CD8-positive, alpha-beta memory T cell (primary cell): ENCODE measurements at places on chromosomes 5 and 9.

GRCh38 chr5:64612344-64612961 is 77.8 kb upstream of the SHISAL2B start:
- no peak for DNase-seq

DNA sequence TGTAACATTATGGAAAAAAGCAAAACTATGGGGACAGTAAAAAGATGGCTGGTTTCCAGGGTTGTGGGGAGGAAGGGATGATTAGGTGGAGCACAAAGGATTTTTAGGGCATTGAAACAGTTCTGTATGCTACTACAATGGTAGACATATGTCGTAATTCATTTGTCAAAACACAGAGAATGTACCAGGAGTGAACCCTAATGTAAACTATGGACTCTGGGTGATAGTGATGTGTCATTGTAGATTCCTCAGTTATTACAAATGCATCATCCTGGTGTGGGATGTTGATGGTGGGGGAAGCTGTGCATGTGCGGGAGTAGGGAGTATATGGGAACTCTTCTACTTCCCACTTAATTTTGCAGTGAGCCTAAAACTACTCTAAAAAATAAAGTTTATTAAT is 135.0 kb upstream of the GABRP start:
- no peak for DNase-seq

GRCh38 chr5:33557605-33558004 is 116.8 kb downstream of the TARS1 start:
- DNase-seq = no peak

- no peak for DNase-seq
Observed at GRCh38 chr5:157381746-157382145, 78.3 kb upstream of the NIPAL4 start.

- no peak for DNase-seq
Observed at GRCh38 chr5:73911761-73912393, 285.9 kb downstream of the ARHGEF28 start.

DNA sequence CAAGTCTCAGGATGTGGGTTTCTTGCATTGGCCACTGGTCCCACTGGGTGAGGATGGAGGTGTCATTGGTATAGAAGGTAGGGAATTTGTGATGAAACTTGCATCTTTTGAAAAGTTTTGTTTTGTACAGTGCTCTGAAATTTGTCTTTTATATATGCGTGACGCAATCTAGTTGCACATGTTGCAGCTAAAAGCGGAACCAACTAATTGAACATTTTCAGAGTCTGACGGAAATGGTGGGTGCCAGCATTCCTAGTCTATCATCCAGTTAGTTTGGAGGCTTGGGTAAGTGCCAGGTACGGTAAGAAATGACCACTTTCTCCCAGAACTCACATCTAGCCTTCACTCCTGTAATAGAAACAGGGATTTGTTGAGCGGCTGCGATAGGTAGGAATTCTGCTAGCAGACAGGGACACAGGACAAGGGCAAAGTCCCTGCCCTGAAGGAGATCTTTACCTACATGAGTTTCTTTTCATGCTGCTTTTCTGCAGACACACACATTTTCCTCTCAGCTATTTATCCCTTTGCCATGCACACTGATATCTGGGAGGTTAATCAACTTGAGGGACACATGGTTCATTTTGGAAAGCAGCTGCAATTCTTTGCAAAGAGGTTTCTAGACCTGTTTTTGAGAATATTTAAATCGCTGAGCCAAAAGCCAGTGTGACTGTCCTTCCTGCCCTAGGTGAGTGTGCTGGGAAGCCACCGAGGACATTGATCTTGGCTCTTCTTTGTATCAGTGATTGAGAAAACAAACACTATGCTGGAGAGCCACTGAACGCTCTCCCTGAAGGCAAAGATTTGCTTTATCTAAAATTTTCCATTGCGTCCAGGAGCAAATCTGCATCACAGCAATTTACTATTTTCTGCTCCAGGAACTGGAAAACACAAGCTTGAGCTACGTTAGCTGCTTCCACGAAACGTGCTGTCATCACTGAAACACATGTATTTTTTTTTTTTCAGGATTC is 89.7 kb downstream of the DAP start:
- DNase-seq = no peak
